Gastroesophageal sphincter (tissue), 4 donors: ENCODE measurements at places on chromosomes 3 and 15.

DNA sequence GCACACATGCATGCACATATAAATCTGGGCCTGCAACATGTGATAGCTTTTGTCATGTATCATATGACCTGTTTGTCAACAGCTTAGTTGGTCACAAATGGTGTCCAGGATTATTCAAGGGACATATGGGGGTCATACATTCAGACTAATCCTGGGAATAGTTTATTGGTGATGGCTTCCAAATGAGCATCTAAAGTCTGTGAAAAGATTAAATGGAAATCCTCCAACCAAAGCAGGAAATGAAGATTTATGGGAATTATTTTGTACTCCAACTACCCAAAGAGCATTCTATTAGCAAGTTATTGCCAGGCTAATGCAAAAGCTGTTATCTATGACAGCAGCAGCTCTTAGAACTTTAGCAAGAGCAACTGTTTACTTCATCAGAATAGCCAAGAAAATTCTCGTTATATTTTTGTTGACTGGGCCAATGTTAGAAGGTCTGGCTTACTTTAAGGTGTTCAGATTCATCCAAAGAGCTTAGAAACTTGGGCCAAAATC, 7.1 kb downstream of the FSTL1 start:
- ATAC-seq = no peak

- ATAC-seq = no peak
Measured at GRCh38 chr3:52756141-52756540, 14.6 kb downstream of the NEK4 start.

- ATAC-seq = no peak
Measured at GRCh38 chr3:64809086-64809485, 121.3 kb upstream of the ADAMTS9 start.

- no peak for ATAC-seq
Measured at GRCh38 chr3:12328132-12328836, 39.4 kb downstream of the PPARG start.

GRCh38 chr3:69231929-69232440, 109.6 kb upstream of the LMOD3 start:
- ATAC-seq = peak; percentile 25

DNA sequence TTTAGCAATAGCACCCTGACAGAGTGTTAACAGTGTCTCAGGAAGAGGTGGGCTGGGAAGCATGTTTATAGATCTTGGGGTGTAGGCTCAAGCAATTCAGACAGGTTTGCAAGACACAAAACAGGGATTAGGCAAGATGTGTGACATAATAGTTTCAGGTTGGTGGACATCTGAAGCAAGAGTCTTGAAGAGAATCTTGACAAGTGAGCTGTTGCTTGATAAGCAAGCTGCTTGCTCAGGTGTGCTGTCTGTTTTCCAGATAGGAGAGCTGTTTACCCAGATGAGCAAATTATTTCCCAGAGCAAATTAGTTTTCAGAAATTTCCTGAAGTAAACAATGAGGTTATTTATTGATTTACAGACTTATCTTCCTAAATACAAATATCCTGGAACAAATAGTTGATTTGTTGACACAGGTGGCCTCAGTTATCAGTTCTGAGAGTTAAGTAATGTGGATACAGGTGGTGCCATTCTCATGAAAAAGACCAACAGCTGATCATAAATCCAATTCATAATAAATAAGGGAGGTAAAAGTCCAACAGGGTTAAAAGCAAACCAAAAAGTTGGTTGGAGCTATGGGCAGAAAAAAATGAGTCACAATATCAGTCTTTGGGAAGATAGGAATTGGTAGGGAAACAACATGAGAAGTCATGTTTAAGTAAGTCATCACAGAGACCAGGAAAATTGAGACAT, 437.3 kb downstream of the TBL1XR1 start:
- no peak for ATAC-seq

- ATAC-seq = peak; percentile 96
Measured at GRCh38 chr15:38453971-38454695, at the start of gene FAM98B. Gene FAM98B (plus strand): TSS chr15:38454127. CDS start chr15:38454162, 35 bp downstream.

GRCh38 chr15:31272558-31273257, 53.9 kb upstream of the KLF13 start:
- ATAC-seq = no peak

DNA sequence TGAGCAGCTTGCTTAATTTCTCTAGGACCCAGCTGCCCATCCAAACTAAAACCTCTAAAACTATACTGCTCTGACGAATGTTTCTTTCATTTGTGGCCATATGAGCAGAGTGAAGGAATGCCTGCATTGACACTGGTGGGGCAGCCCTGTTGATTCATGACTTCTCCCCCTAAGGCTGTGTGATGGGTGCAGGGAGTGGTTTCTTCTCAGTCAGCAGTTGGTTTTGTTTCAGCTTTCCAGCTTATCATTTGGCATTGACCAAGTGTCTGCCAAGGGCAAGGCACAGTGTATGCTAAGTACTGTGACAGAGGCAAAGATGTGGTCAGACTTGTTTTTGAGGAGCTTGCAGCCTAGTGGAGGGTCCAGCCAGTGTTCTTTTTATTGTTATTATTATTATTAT, 4.7 kb downstream of the ABHD6 start:
- no peak for ATAC-seq

GRCh38 chr3:127454968-127455367, 135.6 kb downstream of the TPRA1 start:
- ATAC-seq = no peak

- no peak for ATAC-seq
Measured at GRCh38 chr3:139216958-139217357, 126.9 kb upstream of the MRPS22 start.

DNA sequence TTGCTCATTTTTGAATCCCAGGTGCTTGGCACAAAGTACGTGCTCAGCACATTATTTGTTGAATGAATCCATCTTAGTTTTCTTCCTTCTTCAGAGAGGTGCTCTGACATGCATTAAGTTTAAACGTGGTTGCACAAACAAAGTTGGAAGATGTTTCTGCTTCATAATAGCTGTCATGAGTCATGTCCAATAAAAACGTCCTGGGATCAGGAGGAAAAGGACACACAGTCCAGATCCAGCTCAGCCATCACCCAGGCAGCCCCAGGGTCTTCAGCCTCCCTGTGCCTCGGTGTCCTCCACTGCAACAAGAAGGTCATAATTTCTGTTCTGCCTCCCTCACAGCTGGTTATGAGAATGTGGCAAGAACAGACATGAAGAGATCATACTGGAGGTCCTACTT, 55.4 kb downstream of the CCNL1 start:
- ATAC-seq = no peak

DNA sequence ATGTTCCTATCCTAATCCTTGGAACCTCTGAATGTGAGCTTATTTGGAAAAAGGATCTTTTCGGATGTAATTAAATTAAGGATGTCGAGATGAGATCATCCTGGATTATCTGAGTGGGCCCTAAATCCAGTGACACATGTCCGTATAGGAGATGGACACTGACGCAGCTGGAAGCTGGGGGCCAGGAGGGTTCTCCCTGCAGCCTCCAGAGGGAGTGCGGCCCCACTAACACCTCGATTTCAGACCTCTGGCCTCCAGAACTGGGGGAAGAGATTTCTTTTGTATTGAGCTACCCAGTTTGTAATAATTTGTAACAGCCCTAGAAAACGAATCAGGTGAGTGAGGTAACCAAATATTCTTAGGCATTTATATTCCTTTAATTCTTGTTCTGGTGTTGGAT, 2.5 kb downstream of the DNAJB8 start:
- no peak for ATAC-seq

- ATAC-seq = no peak
Measured at GRCh38 chr15:68503791-68504680, 72.1 kb upstream of the ITGA11 start.
